ENCODE measurements at places on chromosomes 12 and 14.

GRCh38 chr12:115109863-115110262, 425.9 kb upstream of the TBX3 start:
- DNase-seq, result no peak

DNA sequence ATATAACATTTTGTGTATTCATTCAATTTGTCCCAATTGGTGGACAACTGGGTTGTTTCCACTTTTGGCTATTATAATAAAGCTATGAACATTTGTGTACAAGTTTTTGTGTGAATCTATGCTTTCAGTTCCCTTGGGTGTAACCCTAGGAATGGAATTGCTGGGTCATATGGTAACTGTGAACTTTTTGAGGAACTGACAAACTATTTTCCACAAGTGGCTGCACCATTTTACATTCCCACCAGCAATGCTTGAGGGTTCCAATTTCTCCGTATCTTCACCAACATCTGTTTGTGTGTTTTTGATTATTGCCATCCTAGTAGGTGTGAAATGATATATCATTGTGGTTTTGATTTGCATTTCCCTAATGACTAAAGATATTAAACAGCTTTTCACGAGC, 13.0 kb downstream of the LPCAT3 start:
- no peak for DNase-seq

GRCh38 chr12:89245090-89245489, 107.2 kb downstream of the DUSP6 start:
- DNase-seq, result peak; percentile 64

DNA sequence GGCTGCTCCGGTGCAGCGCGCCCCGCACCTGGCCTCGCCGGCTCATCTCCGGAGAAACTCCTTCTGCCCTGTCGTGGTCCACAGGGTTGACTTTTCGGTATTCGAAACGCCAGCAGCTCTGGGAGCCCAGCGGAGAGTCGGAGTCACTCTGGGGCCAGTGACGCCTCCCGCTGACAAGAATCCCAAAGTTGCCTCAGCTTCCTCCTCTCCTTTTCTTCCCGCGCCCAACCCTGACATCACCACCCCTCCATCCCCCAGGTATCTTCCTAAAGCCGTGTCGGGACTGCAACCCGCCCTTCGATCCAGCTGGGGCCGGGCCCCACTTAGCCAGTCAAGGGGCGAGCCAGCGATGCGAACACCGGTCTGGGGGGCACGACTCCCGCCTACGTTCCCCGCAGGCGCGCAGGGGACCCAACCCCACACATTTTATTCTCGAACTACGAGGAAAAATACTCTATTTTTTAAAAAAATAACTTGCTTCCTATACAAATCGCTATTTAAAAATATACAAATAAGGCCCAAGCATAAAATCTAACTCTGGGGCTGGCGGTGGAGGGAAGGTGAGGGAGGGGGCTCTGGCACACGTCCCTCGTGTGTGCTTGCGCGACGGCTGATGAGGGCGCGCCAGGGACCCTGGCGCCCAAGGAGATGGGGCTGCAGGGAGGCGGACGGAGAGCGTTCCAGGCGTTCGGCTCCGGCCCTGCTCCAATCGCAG, 2.1 kb downstream of the NKX2-8 start:
- no peak for DNase-seq

DNA sequence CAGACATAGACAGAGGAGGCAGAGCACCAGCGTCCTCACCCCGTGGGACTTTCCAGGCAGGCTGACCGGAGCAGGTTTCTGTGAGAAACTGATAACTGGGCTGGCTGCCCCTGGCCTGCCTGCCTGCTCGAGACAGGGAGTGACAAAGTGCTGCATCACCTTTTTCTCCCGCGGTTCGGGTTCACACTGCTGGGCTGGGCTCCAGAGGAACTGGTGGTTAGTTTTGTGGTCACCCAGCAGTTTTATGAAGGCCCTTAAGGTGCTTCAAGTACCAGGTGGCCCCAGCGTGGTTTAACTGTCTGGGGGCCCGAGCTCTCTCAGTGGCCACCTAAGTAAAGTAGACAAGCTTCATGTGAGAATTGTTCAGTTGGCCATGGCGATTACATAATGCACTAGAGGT, 1073.6 kb downstream of the BCL11B start:
- peak; percentile 71 for DNase-seq

- no peak for DNase-seq
Measured at GRCh38 chr14:20601522-20601921, 10.3 kb upstream of the RNASE12 start.

DNA sequence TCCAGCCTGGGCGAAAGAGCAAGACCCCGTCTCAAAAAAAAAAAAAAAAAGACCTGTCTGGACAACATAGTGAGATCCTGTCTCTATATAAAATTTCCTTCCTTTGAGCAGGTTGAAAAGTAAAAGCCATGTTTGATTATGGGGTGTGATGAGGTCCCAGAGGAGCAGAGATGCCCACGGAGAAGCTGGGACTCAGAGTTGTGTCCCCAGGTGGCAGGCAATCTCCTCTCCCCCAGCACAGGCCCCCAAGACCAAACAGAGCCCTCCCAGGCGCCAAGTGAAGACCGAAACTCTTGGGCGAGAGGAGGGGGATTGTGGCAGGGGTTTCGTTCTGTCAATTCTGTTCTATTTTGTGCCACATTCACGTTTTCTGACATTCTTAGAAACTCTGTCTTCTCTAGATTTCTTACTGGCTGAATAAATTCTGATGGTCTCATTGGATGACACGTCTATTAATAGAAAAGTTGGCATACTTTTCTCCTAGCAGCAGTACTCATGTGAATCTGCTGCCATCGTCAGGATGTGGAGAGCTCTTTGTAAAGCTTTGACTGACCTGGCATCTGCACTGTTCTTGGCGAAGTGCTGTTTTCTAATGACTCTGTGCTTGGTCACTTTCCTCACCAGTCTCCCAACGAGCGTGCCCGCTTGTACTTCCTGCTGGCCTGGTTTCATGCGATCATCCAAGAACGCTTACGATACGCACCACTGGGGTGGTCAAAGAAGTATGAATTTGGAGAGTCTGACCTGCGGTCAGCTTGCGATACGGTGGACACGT, 43.4 kb downstream of the HSP90AA1 start:
- DNase-seq, result no peak

DNA sequence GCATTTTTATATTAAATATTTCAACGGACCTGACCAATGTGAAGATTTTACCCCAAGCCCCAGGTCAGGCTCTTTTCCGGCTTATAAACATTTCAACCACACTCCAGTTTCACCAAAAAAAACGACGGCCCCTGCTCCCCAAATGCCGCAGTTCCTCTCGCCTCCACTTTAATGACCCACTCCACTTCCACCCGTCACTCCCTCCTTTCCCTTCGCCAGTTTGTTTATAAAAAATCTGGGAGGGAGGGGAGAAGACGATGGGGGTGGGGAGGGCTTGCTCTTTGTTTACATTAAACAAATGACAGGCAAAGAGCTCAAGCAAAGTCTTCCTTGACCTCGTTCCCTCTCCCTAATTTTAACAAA, 5.4 kb downstream of the SIX6 start:
- no peak for DNase-seq

GRCh38 chr12:89528434-89528833, 2.6 kb upstream of the POC1B start:
- DNase-seq, result no peak

GRCh38 chr12:108693186-108693730, 38.1 kb downstream of the CORO1C start:
- no peak for DNase-seq

DNA sequence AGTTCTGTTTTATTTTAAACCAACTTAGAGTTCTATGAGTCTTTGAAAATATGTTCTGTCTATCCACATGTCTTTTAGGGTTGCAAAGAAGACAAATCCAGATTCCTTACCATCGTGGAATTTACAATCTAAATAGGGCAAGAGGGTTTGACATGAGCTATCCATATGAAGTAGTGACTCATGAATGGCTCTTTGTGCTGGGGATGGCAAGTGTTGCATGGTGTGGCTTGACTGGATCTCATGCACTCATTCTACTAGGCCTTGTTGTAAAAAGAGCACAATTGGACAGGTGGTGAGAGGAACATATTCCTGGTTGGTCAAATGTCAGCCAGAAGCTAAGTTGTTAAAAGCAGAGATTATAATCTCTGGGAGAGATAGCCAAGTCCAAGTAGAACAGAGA, 509.1 kb downstream of the DIO2 start:
- no peak for DNase-seq

GRCh38 chr12:109652233-109652976, 61.2 kb upstream of the FAM222A start:
- no peak for DNase-seq

DNA sequence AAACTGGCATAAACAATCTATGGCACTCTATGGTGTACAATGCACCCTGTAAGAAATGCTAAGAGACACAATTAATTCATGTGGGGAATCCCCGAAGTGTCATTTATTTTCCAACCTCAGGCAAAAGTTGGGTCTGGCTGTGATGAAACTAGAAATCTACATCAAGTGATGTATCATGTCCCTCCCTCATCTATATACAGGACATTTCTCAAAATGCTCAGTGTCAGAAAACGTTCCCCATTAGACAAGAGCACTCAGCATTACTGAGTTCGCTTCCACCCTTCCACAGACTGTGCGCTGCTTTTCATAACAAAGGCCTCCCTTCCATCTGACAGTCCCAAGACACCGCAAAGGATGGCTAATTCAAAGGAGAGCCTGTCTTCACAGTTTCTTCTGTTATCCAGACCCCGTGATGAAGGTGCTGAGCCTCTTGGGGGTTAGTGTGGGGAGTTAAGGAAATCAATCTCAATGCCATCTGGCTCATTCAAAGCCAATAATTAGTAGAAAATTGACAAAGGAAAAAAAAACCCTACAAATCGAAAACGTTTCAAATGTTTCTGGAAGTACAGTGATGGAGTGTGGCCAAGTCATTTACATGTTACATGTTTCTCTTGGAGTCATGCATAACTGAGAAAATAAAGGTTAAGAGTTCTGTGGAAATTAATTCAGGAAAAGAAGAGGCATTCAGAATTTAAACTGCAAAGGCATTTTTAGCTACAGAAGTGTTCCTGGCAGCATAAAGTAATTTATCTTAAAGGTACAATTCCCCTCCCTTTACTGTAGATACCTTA, 7.5 kb downstream of the CCDC88C start:
- peak; percentile 81 for DNase-seq

DNA sequence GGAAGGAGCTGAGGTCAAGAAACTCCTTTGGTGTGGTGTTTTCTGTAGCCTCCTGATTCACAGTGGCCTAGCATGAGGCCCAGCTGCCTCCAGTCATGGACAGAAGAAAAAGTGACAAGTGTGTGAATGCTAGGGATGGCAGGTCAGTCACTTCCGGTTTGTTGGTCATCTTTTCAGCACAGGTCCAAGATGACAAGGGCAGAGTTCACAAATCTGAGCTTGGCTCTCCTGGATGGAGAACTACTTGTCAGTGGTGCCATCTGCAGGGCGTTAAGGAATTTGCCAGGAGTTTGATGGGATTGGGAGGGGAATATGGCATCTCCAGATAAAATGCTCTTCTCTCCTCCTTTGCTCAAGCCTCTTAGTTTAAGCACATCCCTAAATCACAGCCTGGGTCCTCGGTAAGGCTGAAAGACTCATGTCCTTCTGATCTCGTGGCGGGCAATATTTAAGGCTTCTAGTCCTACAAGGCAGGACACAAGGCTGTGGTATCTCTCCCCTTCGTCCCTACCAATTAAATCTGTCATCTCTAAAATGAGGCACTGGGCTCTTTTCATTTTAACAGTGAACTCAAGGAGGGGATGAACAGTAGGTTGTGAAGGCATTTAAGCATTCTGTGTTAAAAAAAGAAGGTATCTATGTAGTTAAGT, 10.0 kb downstream of the TUBA1B start:
- no peak for DNase-seq

DNA sequence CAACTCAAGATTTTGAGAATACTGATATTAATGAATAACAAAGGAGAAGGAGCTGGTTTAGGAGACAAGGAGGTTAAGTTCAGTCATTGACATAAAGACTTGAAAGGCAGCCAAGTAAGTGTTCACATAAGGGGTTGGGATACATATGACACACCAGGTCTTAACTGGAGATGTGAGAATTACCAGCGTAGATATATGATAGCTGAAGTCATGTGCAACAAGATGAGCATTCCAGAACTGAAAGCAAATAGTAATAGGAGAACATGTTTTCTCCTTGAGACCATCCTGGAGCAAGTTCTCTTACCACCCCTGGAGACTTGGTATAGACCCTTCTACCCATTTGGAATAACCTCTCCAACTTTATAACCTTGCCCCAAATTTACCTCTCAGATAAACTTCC, 43.3 kb upstream of the NPFF start:
- no peak for DNase-seq

GRCh38 chr12:98227162-98227561, 288.2 kb upstream of the TMPO start:
- DNase-seq, result no peak

DNA sequence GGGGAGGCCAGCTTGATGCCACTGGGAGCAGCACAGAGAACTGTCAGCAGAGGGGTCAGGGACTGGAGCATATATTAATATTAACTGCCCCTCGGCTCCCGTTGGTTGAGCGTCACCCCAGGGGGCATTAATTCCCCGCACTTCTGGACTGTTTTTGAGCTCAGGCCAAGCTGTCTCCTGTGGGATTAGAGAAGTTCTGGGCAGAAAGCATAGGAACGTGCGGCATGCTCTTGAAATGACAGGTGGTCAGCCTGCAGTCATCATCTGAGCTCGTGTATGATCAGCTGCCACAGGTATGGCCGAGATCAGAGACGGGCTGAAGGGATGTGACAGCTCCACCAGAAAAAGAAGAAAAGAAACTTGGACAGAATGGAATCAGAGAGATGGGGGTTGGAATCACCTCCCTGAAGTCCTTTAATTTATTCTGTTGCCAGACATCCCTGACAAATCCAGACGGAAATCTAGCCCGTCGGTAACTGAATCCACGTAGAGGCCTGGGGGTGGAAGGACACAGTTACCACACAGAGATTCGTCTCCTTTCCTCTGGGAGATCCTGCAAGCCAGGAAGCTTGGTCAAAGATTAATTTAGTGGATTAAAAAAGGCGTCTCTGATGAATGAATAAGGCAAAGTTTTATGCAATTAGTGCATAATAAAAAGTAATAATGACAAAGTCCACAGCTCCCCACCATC, 23.6 kb downstream of the NR1H4 start:
- DNase-seq, result no peak

DNA sequence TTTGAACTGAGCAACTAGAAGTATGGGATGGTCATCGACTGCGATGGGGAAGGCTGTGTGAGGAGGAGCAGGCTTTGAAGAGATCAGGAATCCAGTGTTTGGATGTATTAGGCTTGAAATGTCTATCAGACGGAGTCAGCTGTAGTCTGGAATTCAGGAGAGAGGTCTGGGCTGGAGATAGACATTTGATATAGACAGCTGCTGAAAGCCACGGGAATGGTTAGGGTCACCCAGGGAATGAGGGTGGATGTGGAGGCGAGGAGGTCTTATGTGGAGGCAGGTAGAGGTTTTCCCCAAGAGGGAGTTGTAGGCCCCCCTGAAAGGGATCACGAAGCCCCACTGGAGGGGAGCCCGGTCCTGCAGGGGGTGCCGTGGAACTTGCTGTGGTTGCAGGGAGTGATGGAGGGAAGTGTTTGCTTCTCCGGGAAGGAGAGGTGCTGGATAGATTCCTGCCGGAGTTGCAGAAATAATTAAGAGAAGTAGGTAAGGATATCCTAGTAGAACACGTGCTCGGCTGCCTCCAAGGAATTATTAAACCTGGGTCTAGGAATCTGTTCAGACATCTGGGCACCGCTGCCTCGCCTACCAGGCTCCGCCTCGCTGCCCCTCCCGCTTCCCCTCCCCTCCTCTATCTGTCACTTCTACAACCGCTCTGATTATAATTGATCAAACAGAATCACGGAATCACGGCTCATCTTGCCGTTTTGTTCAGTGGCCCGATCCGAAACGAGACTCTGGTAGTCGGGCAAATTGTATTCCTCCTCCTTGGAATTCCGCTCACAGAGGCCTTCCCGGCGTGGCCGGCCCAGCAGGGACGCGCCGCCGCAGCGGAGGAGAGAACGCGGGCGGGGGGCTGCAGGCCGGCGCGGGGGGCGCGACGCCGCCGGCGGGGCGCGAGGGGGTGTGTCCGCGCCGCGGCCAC, 826 bp upstream of the CACNA1C start:
- DNase-seq, result no peak
